ENCODE measurements at places on chromosomes 2 and 18.

GRCh38 chr2:176187899-176188773 lies at the start of gene HOXD1:
TSS of gene HOXD1 (plus strand) at chr2:176188668. CDS start at chr2:176188802, 134 bp downstream.
- DNase-seq: no peak

GRCh38 chr2:65169760-65170136 lies 39.8 kb upstream of the RAB1A start:
- DNase-seq: no peak

DNA sequence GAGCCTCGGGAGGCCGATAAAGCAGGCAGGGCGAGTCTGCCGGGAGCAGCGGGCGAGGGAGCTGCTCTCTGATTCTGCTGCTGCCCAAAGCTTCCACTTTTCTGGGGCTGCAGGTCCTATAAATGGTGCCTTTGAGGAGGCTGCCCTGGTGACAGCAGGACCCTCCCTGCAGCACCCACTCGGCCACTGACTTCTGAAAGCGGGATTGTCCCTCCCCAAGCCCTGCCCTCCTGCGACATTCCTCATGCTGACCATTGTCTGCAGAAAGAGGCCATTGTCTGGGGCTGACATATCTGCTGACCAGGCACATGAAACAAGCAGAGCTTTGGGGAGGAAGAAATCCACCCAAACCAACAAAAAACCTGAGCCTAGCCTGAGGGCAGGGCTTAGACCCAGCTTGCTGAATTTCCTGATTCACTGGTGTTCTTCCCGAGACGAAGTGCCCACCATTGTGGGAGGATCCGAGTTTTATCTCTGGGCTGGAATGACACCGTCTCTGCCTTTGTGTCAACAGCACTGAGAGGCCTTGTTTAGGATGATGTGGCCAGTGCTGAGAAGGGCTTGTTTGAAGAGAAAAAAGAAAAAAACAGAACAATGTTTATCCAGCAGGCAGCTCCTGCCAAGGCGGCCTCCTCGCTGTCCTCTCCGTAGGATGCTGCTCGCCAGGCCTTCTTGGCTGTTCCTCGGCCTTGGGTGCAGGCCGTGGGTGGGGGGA lies 129.7 kb downstream of the MYCN start:
- DNase-seq: no peak

GRCh38 chr2:136281281-136282114 lies 163.5 kb upstream of the CXCR4 start:
- no peak for DNase-seq

DNA sequence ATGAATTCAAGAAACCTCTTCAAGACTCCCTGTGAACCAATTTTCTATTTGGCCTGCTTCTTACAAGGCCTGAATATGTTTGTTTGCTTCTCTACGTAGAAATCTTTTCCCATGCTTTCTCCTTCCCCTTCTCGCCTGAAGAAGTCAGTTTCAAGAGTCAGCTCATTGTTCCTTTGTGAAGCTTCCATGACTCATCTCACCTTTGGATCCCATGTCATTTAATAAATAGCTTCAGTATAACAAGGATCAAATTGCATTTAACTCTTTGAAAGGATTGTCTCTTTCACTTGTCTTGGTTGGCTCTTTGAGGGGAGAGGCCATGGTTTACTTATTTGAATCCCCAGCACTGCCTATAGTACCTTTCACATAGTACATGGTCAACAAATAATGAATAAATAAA lies 28.4 kb downstream of the CPS1 start:
- DNase-seq: no peak

GRCh38 chr18:63161032-63161760 lies 158.4 kb downstream of the BCL2 start:
- no peak for DNase-seq

DNA sequence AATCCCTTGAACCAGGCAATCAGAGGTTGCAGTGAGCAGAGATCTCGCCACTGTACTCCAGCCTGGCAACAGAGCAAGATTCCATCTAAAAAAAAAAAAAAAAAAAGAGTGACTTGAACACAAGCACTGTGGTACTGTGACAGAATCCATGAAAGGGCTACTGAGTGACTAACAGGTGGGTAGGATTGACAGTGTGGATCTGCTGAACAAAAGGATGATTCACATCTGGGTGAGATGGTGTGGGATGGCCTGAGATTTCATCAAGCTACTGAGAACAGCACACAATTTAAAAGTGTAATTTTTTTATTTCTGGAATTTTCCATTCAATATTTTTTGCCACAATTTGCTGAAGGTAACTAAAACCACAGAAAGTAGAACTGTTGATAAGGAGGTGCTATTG lies 13.3 kb upstream of the SP3 start:
- no peak for DNase-seq

- DNase-seq: no peak
Observed at GRCh38 chr2:239723486-239724193, 301.5 kb downstream of the NDUFA10 start.

GRCh38 chr2:43576981-43577892 lies 18.6 kb downstream of the THADA start:
- DNase-seq: no peak

- no peak for DNase-seq
Observed at GRCh38 chr2:25202275-25202674, 33.9 kb upstream of the POMC start.

DNA sequence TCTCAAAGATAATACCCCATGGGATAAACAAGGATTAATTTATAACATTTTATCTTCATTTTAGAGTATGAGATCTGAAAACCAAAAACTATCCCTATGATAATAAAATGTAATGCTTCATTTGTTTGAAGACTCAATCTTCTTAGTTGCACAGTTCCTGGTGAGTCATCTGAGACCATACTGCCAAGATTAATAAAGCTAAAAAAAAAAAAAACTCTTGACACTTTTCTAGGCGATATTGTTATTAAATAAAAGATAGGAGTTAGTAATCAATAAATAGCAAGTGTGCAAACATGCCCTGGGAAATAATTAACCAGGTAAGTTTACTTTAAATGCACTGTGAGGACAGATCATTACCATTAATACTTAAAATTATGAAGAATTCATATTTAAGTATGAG lies 83.9 kb downstream of the RPE start:
- DNase-seq: no peak

DNA sequence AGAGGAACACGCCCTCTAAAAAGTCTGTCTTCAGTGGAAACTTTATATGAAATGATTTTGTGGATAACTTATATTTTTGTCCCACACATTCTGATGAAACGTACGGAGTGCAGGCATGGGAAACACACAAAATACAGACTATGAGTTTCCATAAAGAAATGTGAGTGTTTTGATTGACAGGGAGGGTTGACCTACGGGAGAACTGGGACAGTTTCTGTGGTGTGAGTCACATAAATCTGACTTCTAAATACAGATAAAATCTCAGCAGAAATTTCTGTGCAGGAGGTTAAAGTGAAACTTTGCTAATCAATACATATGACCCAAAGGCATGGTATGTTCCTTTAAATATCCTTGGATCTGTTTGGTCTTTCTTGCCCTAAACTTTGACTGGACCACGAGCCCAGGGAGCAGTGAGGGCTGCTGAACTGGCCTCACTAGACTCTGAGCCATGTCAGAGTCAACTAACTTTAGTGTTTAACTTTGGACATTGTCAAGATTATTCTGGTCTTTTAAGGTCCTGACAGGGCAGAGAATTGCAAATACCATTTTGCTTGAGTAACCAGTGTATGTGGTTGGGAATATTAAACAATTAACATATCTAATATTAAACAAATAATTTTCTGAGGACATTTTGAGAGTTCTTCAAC lies 206.9 kb upstream of the LYPD1 start:
- DNase-seq: no peak

GRCh38 chr2:189285962-189286645 lies 106.5 kb upstream of the COL5A2 start:
- no peak for DNase-seq

DNA sequence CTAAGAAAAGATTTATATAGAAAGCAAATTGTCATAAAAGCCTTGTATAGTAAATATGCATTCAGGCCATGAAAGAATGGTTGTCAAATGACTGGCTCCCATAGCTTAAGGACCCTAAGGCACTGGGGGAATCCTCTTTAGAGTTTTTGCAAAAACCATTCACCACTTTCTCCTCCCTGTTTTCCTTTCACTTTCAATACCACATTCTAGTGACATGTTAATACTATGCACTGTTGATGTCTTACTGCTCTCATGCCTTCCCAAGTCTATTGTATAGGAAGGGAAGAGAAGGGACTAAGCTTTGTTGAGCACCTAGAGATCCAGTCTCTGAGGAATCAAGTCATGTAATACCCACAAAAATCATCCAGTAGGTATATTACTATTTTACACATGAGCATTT lies 383.0 kb upstream of the LRRTM1 start:
- DNase-seq: no peak

- no peak for DNase-seq
Observed at GRCh38 chr2:63993871-63994270, 25.4 kb downstream of the VPS54 start.

DNA sequence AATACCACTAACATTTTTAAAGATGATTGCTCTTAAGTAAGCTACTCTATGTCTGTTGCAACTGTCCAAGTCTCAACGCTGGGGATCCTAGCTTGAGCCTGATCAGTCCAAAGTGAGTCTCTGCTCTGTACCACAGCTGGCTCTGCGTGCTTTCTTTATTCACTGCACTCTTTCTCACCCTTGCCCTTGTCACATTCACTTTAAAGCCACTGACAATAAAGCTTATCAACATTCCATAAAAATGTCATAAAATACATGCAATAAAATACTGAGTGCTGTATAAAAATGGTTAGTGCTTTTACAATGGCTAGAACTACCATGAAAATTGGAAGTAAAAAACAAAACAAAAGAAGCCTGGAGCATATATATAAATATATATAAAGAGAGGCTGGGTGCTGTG lies 45.5 kb upstream of the LRRTM4 start:
- DNase-seq: no peak

GRCh38 chr2:233185330-233185729 lies 66.1 kb upstream of the ATG16L1 start:
- DNase-seq: no peak

- DNase-seq: no peak
Observed at GRCh38 chr2:23029111-23029510, 355.9 kb upstream of the KLHL29 start.

Data from stimulated activated CD8-positive, alpha-beta memory T cell treated with anti-CD3 and anti-CD28 coated beads, Interleukin-2, amount 100 ng/mL, for 48 hours (primary cell).